ENCODE measurements at places on chromosomes 2 and 18.

GRCh38 chr18:76922107-76922506 lies 99.8 kb downstream of the ZNF236 start:
- DNase-seq: peak; percentile 13

DNA sequence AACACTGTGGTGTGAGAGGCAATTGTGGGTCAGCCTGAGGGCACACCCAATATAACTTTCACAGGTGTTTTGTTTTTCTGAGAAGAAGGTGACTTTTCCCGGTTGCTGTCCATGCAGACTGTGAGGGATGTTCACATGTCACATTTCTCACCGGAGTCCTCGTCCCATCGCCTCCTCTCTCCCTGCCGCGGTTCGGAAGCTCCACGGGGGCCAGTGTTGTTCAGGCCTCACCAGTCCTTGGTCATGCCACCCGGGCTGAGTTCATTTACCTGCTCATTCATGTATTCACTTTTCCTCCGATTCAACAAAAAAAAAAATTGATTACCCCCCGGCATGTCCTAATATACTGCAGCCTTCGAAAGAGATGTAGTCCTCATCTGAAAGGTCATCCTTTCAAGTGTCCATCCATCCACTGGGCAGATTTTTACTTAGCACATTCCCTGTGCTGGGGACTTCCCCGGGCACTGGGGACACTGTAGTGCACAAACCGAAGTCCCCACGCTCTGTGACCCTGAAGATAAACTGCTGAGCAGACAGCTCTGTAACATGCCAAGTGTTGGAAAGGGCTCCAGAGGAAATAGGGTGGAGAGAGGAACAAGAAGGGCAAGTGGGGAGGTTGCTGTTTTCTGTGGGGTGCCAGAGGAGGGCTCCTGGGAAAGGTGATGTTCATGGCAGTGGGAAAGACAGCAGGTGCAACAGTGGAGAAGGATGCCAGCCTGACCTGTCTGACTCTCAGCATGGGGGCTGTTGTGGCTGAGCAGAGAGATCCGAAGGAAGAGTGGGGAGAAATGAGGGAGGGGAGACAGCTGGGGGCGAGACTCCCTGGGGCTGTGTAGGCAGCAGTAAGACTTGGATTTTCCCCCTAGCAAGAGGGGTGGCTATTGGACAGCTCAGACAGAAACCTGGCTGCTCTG lies 22.4 kb downstream of the LRRFIP1 start:
- no peak for DNase-seq

DNA sequence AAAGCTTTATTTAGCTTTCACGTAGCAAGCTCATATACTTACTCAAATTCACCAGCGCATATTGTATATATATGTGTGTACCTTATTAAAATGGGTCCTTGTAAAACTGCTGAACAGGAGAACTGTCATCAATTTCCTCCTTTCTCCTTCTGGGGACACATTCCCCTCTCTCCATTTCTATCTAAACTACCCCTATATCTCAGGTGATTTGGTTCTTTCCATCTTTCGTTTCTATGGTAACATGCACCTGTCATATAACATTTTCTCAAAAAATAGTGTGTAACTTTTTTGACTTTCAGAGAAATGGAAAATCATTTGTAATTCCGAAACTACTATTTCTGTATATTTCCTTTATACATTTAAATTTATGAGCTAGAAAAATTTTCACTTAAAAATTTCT lies 83.5 kb upstream of the CD226 start:
- no peak for DNase-seq

GRCh38 chr2:85133751-85134254 lies 611 bp downstream of the TCF7L1 start:
- DNase-seq: no peak

DNA sequence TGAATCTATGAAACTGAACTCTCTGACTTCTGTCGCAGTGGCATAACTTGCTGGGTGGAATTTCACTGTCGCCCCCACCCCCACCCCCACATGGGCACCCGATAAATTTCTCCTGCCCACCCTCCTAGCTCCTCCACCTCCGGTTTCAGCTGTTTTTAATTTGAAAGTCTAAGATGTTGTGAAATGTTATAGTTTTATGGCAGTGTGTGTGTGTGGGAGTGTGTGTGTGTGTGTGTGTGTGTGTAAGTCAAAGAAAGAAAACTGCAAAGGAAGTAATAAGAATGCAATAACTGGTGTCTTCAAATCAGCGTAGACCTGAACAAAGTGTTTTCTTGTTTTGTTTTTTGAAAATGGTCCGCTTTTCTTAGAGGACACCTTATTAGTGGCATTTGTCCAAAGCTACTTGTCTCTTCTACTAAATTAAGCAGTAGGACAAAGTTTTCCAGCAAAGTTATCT lies 388 bp downstream of the DTNA start:
- DNase-seq: no peak

- DNase-seq: no peak
These were observed 3.3 kb downstream of the KLHL29 start for GRCh38 chr2:23388294-23388693.

DNA sequence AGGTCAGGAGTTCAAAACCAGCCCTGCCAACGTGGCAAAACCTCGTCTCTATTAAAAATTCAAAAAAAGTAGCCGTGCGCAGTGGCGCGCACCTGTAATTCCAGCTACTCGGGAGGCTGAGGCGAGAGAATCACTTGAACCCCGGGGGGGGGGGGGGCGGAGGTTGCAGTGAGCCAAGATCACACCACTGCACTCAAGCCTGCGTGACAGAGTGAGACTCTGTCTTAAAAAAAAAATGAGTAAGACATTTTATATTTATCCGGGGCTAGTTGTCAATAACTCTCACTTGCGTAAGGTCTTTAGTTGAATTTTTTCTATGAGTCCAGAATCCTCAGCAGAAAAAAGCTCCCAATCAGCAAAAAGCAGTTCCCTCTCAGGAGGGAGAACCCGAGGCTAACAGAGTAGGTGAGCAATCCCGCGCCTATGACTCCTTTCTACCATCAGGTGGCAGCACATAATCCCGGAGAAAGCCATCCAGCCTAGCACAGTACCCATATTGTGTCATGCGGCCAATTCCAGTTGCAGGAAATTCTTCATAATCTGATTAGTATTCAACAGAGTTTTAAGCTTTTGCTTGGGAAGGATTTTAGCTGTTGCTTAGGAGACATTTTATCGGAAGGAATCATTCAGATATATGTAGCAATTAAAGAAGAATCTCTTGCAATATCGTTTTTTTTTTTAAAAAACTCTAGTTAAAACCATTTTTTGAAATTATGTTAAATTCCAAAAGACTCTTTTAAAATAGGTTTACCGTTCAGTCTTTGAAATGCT lies 11.9 kb upstream of the CRYGA start:
- DNase-seq: peak; percentile 27

DNA sequence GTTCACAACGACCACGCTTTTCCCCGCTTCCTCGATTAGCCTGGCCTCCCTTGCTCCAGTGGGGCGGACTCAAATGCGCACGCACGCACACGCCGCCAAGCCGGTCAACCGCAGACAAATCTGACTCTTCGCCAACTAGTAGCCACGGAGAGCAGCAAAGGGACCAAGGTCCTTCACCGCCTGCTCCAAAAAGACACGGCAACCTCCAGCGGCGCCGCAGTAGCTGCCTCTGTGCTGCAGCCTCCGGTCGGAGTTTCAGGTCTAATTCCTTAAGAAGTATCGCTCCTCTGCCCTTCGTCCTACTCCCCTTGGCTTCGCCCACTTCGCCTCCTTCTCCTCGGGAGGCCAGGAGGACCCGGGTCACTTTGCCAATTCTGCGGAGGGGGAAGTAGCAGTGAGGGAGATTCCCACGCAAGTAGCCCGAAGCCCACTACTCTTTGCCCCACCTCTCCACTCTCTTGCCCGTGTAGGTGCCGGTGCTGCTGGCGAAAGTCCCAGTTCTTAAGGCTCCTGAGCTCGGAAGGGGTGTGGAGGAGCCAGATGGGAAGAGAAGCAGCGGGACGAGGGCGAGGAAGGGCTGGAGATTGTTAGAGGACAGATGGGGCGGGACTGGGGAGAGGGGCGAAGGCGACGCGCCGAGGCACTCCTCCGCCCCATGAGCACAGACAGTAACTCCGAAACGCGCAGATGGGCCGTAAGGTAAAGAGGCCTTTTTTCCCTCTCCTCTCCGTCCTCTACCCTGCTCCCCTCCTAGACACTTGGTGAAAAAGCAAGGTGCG lies 615 bp downstream of the AKAIN1 start:
- DNase-seq: no peak

DNA sequence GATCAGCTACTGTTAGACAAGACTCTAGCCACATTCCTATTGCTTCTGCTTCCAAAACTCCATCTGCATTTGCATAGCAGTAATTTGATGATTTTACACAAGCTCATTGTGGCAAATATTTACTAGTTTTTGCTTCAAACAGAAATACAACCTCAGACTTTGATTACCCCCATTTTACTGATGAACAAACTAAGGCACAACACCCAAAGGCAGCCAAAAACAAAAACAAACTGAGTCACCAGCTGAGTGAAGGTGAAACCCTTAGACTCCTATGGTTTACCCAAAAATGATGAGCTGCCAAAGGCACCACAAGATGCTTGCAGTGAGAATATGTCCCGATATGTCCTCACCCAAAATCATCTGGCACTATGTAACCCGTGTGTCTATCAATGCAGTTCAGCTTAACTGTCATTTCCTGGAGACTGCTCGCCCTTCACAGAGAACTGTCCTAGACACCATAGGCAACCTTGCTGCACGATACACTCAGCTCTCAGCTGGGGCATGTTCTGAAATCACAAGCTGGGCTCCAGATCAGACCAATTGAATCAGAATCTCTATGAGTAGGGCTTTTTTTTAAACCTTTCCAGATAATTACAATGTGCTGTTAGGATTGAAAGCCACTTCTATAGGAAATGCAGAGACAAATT lies 4.1 kb upstream of the EVA1A start:
- DNase-seq: no peak

DNA sequence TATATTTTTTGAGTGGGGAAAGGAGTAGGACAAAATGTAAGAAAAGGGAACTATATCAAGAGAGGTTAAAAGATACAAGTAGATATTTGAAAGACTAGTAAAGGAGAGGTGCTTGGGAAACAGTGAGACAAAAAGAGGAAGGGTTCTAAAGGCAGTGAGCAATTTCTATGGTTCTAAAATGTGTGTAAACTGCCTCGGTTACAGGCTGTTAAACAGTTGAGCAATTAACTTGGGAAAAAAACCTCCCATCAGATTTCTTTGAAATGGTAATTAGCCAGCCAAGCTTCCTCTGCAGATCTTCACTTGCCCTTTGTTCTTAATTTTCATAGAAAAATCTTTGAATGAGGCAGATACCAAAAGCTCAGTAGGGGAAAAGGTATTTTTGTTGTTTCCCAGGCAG lies 238.7 kb upstream of the KCNH7 start:
- no peak for DNase-seq

- DNase-seq: no peak
These were observed 38.3 kb downstream of the LRRFIP1 start for GRCh38 chr2:237665713-237666143.

GRCh38 chr2:147331790-147332419 lies 512.9 kb upstream of the ACVR2A start:
- peak; percentile 8 for DNase-seq

- no peak for DNase-seq
These were observed 112.0 kb upstream of the SLC66A3 start for GRCh38 chr2:11043245-11043644.
